T-cell (primary cell): ENCODE measurements at places on chromosomes 2 and 18. TPM values are rescaled to one million over a fixed set of nuclear protein-coding genes. Genes with fewer than 3 reads are reported as not detected.

CYP27A1 gene
- 0.60 TPM for total RNA-seq

TPRKB gene
- total RNA-seq: 17.2 TPM

PASK gene
- 80.5 TPM for total RNA-seq

IL36RN gene
- not detected for total RNA-seq

GRCh38 chr2:231626449-231626848, 33.8 kb downstream of the TEX44 start:
- peaks cover 9% of the 10 kb centered on the region for H3K4me1 ChIP-seq
- H3K27me3 ChIP-seq: peaks cover 10% of the 10 kb centered on the region
- H3K4me3 ChIP-seq: no peak overlapping the region
- H3K36me3 ChIP-seq: no peaks in the 10 kb centered on the region
- DNase-seq: no peak

GRCh38 chr2:118062048-118062447, 26.2 kb upstream of the INSIG2 start:
- no peak overlapping the region for H3K4me3 ChIP-seq
- H3K27ac ChIP-seq: no peak overlapping the region
- no peaks in the 10 kb centered on the region for H3K27me3 ChIP-seq
- no peaks in the 10 kb centered on the region for H3K36me3 ChIP-seq
- H3K4me1 ChIP-seq: peaks cover 10% of the 10 kb centered on the region
- no peak for DNase-seq
